Osteocyte (in vitro differentiated cells): ENCODE measurements at places on chromosomes 7 and 10. TPM values are rescaled to one million over a fixed set of nuclear protein-coding genes. Genes with fewer than 3 reads are reported as not detected.

ITPRID1 gene
- not detected in 2 replicates for total RNA-seq

OLAH gene
- 0.59 TPM in 1 of 2 replicates, not detected in the other for total RNA-seq

- no peak for DNase-seq
These were observed 19.6 kb downstream of the CABCOCO1 start for GRCh38 chr10:61682323-61682722.

- DNase-seq, result no peak
These were observed 1.6 kb downstream of the GLUD1 start for GRCh38 chr10:87092861-87093631.

GRM3 gene
- not detected in 2 replicates for total RNA-seq

- DNase-seq, result no peak
These were observed 45.3 kb downstream of the TACC2 start for GRCh38 chr10:122034149-122034756.

DNA sequence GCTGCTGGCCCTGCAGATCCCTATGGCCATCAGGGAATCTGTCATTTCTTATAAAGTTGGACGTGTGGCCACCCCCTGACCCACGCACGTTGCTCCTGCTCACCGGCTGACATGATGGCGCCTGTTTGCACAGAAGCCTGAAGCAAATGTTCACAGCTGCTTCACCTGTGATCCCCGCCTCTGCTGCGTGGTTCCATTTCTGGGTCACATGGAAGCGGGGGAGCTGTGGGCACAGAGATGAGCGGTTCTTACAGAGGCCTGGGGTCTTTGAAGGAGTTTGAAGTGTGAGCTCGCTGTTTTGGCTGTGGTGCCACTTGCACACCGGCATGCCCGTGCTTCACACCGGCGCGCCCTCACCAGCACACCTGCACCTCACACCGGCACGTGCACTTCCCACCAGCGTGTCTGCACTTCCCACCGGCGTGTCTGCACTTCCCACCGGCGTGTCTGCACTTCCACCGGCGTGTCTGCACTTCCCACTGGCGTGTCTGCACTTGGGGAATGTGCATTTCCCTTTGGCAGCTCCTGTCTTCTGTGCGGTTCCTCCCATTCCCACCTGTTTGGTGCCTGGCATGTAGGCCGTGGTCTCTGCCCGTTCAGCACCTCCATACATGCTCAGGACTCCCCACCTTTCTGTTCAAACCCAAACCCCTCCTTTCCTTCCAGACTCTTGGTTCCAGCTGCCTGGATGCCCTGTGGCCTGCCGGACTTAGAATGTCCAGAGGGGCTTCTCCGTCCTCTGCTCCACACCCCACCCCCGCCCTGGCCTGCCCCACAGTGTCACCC is 86.7 kb downstream of the INPP5A start:
- DNase-seq, result no peak

DNA sequence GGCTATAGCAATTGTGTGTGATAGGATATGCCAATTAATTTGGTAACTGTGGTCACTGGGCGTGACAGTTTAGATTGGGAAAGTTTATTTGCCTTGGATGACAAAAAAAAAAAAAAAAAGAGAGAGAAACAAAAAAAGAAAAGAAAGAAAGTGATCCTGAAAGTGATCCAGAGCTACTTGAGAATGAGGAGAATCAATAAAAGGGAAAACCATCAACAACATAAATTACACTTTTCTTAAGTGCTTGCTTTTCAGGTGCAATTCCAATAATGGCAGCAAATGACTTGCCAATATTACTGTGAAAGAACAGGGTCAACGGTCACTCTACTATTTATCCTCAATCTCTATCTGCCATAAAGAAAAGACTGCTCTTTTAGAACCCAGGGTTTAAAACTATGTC is 191.8 kb upstream of the SEMA3C start:
- no peak for DNase-seq

DNA sequence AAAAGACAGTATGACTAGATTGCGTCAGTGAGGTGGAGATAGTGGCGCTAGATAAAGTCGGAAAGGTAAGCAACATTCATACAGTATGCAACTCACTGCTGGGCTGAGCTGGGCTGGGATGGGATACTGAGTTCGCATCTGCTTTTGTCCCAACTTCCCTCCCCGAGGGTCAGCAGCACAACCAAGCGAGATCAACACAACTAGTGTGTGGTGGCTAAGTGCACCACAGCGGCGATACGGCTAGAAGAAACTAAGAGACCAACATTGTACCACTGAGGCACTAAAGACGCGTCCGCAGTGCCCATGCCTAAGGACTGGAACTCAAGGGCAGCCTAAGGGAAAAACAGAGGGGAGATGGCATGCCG is 467 bp downstream of the EXOSC1 start:
- DNase-seq, result no peak

- no peak for DNase-seq
These were observed 79.9 kb downstream of the HYCC1 start for GRCh38 chr7:22934023-22934422.

MLXIPL gene
- 0.43 TPM in 1 of 2 replicates, not detected in the other for total RNA-seq

DRGX gene
- not detected in 2 replicates for total RNA-seq

DNA sequence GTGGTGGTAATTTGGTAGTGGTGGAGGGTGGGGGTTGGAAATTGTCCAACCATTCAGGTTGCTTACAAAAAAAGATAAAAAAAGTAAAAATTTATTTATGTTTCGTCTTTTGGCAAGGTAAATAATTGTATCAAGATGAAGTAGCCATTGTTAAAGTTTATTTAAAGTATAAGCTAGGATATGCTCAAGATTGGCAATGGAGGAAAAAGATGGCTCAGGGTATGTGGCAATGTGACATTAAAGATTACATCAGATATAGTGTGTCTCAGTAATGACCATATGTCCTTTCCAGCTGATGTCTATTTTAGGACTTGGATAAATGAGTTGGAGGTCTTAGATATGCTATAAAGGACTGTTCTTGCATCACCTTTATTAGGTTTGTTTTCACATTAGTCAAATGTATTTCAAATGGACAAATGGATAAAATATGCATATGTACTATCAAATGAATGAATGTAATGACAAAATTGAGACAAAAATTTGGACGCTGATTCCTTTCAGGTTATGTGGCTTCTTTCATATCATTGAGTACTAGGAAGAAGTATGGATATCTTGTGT is 60.9 kb downstream of the ST7 start:
- no peak for DNase-seq

- DNase-seq, result no peak
These were observed 22.2 kb upstream of the TPST1 start for GRCh38 chr7:66182920-66183319.

DNA sequence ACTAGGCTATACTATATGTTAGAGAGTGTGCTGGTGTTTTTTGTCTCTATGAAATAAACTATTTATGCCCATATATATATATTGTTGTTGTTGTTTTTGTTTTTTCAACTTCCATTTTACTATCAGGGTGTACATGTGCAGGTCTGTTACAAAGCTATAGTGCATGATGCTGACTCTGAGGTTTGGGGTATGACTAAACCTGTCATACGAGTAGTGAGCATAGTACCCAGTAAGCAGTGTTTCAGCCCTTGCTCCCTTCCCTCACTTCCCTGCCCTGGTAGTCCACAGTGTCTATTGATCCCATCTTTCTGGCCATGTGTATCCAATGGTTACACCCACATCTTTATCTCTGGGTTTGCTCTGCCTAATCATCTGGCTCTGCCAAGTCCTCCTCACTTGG is 101.8 kb downstream of the FAS start:
- no peak for DNase-seq

GRCh38 chr10:62130948-62131347 is 137.7 kb downstream of the RTKN2 start:
- DNase-seq, result no peak

FGFR2 gene
- total RNA-seq, result 8.0 and 10.3 TPM in 2 replicates

- no peak for DNase-seq
These were observed 30.2 kb downstream of the ENTPD7 start for GRCh38 chr10:99689461-99689860.

DNA sequence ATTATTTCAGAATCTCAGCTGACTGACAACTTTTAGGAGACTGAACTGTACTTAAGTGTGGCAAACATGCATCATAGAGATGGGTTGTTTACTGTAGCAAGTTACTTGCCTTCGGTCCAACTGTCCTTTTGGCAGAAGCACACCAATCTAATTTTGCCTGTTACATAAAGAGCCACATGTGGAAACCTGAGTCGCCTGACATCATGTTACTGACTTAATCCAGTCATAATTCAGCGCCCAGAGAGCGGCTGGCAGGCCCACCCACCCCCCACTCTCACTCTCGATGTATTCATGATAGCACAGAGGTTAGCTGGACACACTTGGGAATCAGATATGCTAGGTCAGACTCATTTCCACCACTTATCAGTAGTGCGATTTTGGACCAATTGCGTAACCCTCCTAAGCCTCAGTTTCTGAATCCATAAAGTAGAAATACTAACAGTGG is 57.3 kb upstream of the CAPZA2 start:
- no peak for DNase-seq

- DNase-seq, result no peak
These were observed 92.1 kb downstream of the CYP51A1 start for GRCh38 chr7:92042056-92042737.

TMEM178B gene
- 0.70 and 0.99 TPM in 2 replicates for total RNA-seq

ZYX gene
- total RNA-seq, result 370 and 412 TPM in 2 replicates

GRCh38 chr7:130560972-130561371 is 69.1 kb downstream of the MEST start:
- DNase-seq, result no peak

GRCh38 chr10:20817116-20817515 is 80.0 kb downstream of the NEBL start:
- DNase-seq, result no peak

PALD1 gene
- 2.8 and 3.1 TPM in 2 replicates for total RNA-seq

DNA sequence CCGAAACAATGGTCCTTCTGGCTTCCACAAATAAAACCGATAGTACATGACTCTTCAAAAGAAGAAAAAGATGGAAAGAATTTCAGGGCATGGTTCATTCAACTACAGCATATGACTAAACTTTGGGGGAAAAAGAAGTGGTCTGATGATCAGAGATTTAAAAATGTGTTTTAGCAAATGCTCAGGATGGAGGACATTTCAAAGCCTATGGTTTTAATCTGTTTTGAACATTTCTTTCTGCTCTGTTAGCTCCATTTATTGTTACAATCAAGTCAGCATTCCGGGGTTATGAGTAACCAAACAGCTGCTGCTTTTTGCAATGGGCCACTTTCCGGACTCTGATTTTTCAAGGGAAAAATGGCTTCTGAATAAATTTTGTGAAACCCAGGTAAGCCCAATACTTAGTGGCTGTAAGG is 142.4 kb downstream of the CUBN start:
- no peak for DNase-seq

DNA sequence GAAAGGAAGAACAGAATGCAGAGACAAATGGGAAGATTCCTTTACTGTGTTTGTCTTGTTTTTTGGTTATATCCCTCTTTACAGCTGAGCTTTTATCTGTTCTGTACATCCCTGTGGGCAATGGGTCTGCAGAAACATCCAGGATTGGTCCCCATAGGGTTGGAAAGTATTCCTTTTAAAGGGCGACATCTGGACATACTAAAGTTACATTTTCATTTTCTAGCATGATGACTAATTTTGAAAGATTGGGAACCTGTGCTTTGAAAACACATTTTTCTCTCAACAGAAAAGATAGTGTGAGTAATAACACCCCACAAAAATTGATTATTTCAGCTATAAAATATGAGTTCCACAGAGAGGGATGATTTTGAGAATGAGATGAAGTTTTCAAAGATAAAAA is 435.8 kb downstream of the GPAM start:
- DNase-seq, result no peak

ANKRD22 gene
- total RNA-seq, result not detected in 2 replicates

DNA sequence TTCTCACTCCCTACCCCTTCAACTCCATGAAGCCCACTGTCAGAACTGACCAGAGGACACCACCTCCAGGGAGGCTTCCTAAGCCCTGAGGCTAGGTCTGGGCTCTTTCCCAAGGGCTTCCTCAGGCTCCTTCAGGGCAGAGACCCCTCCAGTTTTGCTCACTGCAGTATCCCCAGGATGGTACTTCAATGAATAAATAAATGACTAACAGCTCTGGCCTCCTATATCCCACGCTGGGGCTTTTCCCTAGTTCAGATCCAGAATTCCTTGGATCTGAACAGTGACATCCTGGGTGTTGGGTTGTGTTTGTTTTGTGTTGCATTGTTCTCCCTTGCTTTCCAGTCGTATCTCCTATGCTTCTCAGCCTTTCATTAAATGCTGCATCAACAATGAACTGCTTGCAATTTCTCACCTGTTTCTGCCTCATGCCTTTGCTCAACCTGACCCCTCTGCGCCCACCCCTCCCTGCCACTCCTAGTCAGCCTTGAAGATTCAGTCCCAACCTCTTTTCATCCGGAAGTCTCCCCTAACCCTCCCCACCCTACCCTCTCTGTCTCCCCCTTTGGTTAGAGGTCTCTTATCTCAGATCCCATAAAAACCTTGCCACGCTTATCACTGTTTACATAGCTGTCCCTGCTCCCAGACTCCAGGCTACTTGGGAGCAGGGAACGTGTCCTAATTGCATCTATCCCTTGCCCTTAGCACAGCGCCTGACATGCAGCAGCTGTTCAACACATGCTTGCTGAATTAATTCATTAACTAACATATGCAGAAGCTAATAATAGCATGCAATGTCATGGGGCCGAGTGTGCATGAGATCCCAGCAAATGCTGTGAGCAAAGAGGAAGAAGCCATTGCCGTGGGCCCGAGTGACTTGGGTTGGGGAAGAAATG is 41.7 kb downstream of the PPP1R3C start:
- no peak for DNase-seq

GRCh38 chr10:85222300-85222699 is 893.9 kb downstream of the CCSER2 start:
- DNase-seq, result no peak

LRRD1 gene
- 0.39 TPM in 1 of 2 replicates, not detected in the other for total RNA-seq

EFCAB10 gene
- total RNA-seq, result not detected in 2 replicates

EMX2 gene
- total RNA-seq, result 3.0 TPM in 2 replicates

PLA2G12B gene
- not detected in 2 replicates for total RNA-seq

GRCh38 chr10:108327706-108328105 is 1163.2 kb upstream of the SORCS1 start:
- no peak for DNase-seq

DNA sequence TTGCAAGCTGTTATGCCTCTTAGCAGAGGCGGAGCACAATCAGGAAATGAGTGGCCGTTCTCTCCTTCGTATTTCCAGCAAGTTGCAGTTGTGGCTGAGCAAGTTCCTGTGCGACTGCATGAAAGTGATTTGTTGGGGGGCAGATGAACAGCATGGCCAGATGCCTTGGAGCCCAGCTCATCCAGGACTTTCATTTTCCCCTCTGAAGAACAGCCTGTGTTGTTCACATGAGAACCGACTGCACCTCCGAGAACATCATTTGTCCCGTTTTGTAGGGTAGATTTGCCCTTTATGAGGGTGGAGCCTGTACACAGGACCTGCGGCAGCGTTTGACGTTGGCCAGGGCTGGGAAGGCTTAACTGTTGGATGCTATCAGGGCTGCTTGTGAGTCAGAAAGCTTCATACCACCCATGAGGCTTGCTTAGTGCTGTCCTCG is 4.4 kb downstream of the BAG3 start:
- DNase-seq, result no peak

DNA sequence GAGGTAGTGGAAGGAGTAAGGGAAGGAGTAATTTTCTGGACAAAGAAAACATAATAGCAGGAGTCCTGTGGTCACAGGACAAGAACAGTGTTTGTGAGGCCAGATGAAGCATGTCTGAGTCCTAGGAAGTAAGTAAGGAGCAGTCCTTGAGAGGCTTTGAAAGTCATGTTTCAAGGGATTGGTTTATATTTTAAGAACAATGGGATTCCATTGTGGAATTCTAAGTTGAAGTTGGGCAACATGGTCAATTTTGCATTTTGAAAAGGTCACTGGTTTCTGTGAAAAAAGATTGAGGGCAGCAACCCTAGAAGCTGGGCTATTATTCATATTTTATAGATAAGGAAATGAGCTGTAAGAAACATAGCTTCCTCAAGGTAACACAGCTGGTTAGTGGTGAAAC is 10.8 kb upstream of the SLC25A28 start:
- DNase-seq, result no peak

SLC39A12 gene
- not detected in 2 replicates for total RNA-seq

PKD1L1 gene
- total RNA-seq, result 0.05 and 0.13 TPM in 2 replicates
